ENCODE measurements at places on chromosomes 12 and 14.

GRCh38 chr14:101466456-101467180, 94.7 kb upstream of the DIO3 start:
- no peak for DNase-seq

- peak; percentile 61 for DNase-seq
Measured at GRCh38 chr12:95582230-95583058, 31.2 kb upstream of the USP44 start.

DNA sequence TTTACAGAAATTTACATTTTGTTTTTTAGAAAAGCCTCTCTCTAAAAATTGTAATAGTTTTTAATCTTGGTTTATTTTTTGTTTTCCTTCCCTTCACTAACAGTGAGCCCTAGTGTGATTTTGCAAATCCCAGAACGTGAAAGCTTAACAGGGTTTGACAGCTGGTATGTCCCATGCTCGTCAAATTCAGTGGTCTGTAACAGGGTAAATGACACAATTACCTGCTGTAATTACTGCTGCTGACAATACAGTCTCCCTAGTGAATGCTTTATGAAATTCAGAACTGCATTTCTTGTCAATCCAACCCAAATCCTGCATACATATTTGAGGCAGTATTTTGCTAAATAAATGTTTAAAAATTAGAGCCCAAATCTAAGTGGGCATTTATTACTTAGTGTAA, 249.2 kb downstream of the NELL2 start:
- peak; percentile 89 for DNase-seq

- peak; percentile 28 for DNase-seq
Measured at GRCh38 chr12:132411457-132411856, 78.5 kb upstream of the FBRSL1 start.

DNA sequence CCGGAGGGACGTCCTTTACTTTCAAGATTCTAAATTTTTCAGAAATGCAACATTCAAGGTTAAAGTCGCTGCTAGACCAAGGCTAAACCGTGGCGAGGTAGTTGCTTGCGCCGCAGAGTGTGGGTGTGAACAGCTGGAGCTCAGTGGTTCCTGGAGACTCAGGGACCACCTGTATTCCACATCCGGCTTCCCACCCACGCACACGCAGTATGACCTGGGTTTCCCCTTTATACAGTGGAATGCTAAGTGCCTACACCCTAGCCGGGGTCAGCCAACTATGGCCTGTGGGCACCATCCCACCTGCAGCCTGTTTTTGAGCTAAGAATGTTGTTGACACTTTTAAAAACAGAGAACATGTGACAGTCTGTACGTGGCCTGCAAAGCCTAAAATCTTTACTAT, 42.9 kb upstream of the TESC start:
- no peak for DNase-seq

GRCh38 chr12:129190827-129191226, 337.5 kb downstream of the GLT1D1 start:
- DNase-seq = no peak

DNA sequence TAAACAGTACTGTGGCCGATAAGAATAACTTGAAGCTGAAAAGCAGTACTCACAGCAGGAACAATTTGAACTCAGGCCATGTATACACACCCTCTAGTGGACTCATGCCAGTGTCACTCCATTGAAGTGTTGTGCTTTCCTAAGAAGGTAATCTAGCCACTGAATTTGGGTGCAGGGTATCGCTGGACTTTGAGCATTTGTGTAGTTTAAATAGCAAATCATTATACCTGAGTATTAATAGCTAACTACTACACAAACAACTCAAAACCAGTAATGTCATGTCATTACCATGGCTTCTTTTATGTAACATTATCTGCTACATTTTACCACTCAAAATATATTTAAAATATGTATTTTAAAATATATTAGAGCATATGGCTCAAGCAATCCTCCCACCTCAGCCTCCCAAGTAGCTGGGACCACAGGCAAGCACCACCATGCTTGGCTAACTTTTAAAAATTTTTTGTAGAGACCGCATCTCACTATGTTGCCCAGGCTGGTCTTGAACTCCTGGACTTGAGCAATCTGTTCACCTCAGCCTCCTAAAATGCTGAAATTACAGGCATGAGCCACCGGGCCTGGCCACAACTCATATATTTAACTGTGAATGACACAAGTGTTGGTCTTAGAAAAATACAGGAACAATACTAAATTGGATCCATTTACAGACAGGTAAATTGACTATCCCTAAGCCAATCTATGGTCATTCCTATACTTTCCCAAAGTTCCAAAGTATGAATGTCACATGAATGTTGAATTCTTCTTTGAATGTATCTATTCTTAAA, 25.6 kb upstream of the ARID4A start:
- DNase-seq = no peak

- DNase-seq = no peak
Measured at GRCh38 chr12:17949558-17950141, 140.3 kb downstream of the RERGL start.

DNA sequence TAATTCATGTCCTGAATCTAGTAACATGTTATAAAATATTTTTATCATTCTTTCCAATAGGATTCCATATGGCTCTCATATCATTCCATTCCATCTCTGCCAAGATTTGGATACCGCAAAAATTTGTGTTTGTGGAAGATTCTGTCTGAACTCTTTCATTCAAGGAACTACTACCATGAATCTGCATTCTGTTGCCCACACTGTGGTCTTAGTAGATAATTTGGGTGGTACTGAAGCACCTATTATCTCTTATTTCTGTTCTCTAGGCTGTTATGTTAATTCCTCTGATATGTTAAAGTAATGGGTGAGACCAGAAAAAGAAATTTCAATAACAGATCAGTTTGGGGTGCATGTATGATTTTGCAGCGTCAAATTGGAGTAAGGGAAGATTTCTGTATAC, 6.2 kb downstream of the RPL36AL start:
- DNase-seq = no peak

GRCh38 chr12:53514628-53515290, 7.5 kb upstream of the NPFF start:
- DNase-seq = no peak

- no peak for DNase-seq
Measured at GRCh38 chr12:76679778-76680177, 84.1 kb upstream of the ZDHHC17 start.
